ENCODE measurements at places on chromosomes 5 and 9. TPM values are rescaled to one million over a fixed set of nuclear protein-coding genes. Genes with fewer than 3 reads are reported as not detected.

DNA sequence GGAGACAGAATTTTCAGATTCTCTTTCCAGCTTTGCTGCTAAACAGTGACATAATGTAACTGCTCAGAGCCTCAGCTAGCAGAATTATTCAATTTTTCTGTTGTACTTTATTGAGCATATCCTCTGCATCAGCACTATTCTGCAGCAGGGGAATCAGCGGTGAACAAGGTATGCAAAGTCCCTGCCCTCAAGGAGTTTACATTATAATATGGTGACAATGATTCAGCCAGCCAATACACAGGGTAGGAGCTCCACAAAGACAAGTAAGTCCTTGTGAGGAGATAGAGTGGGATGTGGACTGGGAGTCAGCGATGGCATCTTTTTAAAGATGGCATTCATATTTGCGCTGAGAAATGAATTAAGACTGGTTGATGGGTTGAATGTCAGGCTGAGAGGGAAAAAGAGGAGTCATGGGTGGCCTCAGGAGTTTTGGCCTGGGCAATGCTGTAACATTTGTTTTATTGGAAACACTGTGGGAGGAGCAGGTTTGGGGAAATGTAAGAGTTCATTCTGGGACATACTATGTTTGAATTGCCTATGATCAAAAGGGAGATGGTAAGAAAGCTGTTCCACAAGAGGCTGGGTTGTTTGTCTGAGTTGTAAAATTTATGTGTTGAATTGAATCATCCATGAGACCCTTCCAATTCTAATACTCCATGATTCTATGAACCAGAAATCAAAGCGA lies 194.5 kb downstream of the PLK2 start:
- ATAC-seq: no peak

DNA sequence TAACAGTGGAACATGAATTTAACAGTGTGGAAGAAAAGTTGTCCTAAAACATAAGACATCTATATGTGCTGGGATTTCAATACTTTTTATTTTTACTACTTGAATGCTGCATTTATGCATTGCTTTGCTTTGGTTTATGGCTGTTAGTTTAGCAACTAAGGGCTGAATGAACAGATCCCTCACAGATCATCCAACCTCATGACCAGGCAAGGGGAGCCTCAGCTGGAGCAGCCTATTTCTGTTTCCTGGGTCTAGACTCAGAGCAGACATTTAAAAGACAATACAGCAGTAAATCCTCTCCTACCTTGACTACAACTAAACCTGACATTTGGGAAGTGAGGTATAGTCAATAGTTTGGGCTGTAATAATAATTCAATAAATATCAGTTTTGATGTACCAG lies 163.3 kb downstream of the AUH start:
- ATAC-seq: no peak

STRBP gene
- total RNA-seq: 31.2 TPM

DNA sequence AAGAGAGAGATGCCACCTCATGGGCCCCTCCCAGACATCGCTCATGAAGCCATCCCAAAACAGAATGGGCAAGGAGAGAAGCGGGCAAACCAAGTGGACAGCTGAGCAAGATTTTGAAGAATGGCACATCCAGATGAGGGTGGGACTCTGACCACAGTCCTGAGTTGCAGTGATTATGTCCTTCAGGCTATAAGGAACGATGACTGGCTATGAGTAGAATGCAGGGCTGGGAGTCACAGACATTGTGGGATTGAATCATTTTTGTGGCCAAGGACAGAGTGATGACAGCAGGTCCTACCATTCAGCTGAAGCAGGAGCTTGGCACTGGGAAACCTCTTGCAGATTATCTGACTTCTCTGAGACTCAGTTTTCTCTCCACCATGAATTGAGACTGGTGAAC lies 245.7 kb upstream of the SLC30A5 start:
- no peak for ATAC-seq

TRUB2 gene
- total RNA-seq: 40.3 TPM

GRCh38 chr9:30410273-30410672 lies 1974.2 kb upstream of the ACO1 start:
- ATAC-seq: no peak

Data from esophagus mucosa (tissue), 1 donor.